ENCODE measurements at places on chromosomes 2 and 18. TPM values are rescaled to one million over a fixed set of nuclear protein-coding genes. Genes with fewer than 3 reads are reported as not detected.

TLX2 gene
- not detected for polyA plus RNA-seq

KRTCAP3 gene
- polyA plus RNA-seq: 0.60 TPM

IL36B gene
- not detected for polyA plus RNA-seq

SERPINB4 gene
- not detected for polyA plus RNA-seq

STAMBP gene
- polyA plus RNA-seq: 48.3 TPM

GAREM2 gene
- polyA plus RNA-seq: 2.8 TPM

COA5 gene
- 27.4 TPM for polyA plus RNA-seq

LRPPRC gene
- 58.1 TPM for polyA plus RNA-seq

FZD7 gene
- polyA plus RNA-seq: 40.6 TPM

FAM237A gene
- not detected for polyA plus RNA-seq

DNA sequence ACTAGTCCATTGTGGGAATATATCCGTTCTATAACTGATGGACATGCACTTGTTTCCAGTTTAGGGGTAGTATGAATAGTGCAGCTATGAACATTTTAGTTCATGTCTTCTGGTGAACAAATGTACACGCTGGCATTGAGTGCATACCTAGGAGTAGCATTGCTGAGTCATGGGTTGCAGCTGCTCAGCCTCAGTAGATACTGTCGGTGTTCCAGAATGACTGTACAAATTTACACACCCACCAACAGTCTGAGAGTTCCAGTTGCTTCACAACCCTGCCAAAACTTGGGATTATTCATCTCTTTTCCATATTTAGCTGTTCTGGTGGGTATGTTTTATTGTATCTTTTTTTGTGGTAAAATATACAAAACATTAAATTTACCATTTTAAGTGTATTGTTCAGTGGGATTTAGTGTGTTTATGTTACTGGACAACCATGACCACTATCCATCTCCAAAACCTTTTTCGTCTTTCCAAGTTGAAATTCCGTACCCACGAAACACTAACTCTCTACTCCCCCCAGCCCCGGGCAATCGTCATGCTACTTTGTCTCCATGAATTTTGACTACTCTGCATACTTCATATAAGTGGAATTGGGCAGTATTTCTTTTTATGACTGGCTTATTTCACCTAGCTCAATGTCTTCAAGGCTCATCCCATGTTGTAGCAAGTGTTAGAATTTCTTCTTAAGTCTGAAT, 281.0 kb downstream of the PRKCE start:
- no peak for DNase-seq

DNA sequence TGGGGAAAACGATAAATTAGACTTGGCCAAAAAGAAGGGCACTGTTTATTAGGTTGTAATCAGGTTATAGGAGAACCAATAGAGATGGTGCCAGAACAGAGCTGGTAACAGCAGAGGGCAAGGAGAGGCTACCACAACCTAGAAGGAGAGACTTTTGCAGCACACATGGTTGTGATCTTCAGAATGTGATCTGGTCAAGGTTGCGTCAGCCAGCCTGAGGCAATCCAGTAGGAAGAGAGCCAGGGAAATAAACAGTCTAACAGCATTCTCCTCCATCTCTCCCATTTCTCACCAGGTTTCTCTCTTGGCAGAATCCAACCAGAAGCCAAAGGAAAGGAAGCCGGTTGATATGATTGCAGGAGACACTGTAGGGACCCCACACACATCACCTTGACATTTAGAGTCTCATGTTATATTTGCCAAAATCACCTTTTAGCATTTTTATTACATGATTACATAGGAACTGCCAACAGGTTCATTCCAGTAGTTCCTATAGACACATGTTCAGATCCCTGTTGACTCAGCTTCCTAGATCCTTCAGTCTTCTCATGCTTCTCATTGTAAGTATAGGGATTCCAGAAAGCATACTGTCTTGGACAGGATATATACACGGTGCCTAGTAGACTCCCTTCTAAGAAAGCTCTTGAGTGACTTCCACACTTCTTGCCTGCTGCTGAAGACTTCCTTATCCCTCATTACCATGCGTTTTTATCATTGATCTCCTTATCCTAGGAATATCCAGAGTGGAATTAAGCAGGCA, 17.6 kb upstream of the SPATS2L start:
- no peak for DNase-seq

GRCh38 chr2:70890469-70891065, 45.1 kb upstream of the ATP6V1B1 start:
- no peak for DNase-seq

- DNase-seq: no peak
Observed at GRCh38 chr2:168916331-168916675, 15.2 kb downstream of the G6PC2 start.

DNA sequence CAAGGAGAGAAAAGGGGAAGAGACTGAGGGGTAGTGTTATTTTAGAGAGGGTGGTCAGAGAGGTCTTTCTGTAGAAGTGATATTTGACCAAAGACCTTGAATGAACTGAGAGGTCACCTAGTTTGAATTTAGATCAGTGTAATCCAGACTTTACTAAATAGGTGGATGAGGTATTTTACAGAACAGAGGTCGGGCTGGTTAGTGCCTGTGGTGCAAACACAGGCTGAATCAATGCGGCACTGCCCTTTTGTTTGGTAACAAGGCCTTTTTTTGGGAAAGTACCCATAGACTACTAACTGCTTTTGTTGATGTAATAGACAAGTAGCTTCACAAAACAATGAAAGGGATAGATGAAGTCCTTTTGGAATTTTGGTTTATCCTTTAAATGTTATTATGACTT, 15.9 kb downstream of the RAPGEF4 start:
- no peak for DNase-seq

GRCh38 chr2:11896386-11896785, 150.0 kb downstream of the LPIN1 start:
- no peak for DNase-seq

GRCh38 chr2:1766851-1767811, 22.8 kb upstream of the PXDN start:
- DNase-seq: no peak

- DNase-seq: no peak
Observed at GRCh38 chr2:105181282-105181681, 60.3 kb upstream of the GPR45 start.

DNA sequence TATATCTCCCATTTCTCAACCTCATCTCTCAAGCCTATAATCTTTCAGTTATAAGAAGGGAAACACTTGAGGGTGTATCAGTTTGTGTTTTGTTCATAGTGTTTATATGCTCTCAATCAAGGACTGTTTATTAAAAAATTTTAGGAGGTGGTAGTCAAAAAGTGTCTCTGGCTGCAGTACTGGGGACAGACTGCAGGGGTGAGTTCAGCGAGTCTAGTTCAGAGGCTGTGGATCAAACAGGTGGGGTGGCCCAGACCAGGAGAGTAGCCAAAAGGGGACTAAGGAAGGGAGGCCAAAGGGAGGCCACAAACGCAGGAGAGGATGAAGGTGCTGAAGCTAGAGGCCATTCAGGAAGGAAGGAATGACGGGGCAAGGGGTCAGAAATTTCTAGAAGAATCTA, 136.3 kb downstream of the MSH2 start:
- DNase-seq: no peak

GRCh38 chr2:133377021-133377481, 191.2 kb downstream of the NCKAP5 start:
- no peak for DNase-seq

DNA sequence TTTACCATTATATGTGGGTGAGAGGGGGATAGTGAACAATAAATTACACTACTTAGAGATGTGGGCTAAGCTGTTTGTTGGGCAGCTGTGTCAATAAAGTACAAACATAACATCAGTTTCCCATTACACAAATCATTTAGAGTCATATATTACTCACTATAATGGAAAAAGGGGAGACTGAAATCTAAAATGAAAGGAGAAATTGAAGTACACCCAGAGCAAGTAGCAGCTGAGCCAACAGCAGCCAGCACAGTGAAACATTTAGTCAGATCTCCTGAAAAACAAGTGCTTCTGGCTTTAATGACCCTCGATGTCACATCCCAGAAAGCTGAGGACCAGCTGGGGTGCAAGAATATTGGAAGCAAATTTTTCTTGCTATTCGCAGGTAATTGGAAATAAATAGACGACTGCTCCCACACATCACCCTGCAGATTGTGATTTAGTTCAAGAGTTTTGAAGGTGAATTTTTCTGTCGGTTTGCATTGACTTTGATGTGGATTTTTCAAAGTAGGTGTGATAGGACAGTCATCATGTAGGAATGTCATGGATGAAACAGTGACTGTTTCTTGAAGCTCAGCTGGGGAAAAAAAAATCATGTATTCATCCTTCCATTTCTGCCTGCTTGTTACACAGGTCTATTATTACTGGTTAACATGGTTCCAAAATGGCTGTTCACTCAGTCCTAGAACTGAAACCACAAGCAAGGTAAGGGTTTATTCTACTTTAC, 1607.3 kb upstream of the CELF4 start:
- DNase-seq: no peak

DNA sequence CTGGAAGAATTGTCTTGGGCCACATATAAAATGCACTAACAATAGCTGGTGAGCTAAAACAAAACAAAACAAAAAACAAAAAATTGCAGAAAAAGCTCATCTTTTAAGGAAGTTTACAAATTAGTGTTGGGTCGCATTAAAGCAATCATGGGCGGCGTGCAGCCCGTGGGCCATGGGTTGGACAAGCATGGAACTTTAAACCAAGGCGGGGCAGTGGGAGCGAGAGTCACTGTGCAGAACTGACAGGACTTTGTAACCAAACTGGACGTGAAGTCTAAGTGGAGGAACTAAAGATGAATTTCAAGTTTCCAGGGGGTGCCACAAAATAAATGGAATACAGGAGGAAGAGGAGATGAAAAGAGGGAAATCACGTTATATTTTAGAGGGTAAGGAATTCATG, 80.7 kb downstream of the PSMG2 start:
- DNase-seq: no peak

- DNase-seq: no peak
Observed at GRCh38 chr2:96506016-96506906, 1.1 kb upstream of the NEURL3 start.

GRCh38 chr2:229178117-229178516, 93.0 kb downstream of the PID1 start:
- DNase-seq: no peak

DNA sequence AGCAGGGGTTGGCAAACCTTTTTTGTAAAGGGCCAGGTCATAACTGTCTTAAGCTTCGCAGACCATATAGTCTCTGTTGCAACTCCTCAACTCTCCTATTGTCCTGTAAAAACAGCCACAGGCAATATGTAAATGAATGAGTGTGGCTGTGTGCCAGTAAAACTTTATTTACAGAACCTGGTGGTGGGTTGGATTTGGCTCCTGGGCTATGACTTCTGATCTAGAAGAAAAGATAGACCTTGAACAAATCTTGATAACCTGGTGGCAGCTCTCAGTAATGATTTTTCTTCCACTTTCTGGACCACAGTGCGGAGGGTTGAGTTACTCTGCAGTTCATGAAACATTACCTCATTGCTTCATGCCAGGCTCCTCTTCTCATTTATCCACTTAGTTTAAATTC, 139.3 kb downstream of the MYCN start:
- no peak for DNase-seq

- DNase-seq: no peak
Observed at GRCh38 chr2:180572346-180572745, 408.1 kb upstream of the UBE2E3 start.

DNA sequence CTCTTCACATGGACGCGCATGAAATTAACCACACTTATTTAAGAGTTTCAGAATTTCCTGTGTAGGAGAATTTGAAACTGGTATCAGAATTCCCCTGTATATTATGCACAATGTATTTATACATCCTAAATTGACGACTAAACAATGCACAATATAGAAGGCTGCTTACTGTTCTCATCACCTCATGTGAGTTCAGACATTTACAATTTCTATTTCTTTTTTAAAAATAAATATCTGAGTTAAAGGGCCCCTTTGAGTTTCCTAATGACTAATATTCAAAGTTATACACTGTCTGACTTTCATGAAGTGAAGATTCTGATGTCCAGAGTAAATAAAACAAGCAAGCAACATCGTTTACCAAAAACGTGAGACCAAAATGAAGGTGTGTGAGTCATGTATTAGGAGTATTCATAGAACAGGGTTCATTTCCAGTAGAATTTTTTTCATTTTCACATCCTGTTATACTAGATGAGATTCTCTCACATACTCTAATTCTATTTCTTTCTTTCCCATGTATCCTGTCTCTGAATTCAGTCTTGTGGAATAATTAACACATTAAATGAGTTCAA, 406.2 kb downstream of the NUP35 start:
- DNase-seq: no peak

DNA sequence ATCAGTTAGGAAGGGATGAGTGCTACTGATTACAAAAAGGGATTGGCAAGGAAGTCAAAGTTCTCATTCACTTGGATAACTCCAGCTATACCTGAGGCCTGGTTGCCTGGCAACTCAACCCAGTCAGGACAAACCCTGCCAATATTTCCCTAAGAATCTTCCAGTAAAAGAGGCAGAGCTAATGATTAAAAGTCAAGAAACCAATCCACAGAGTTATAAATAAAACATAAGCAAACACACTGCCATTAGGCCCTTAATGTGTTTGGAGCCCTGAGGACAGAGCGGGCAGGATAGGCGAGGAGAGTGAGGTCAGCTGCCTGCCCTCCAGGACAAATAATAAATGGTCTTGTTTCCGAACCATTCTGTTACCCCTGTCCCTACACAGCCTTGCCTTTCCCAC, 215.6 kb upstream of the NABP1 start:
- no peak for DNase-seq

DNA sequence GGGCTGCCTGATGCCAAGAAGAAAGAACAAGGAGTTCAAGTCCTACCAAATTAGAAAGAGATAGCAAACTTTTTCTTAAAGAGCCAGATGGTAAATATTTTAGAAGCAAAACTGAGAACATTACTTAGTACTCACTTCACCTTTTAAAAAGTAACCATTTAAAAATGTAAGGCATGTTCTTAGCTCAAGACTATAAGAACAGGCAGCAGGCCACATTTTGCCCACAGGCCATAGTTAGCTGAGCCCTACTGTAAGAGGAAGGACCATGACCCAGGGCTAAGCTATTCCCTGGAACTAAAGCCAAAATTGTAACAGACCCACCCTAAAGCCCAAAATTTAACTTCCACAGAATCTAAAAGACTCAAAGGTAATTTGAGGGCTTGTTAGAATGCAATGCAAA, 31.3 kb downstream of the USP40 start:
- no peak for DNase-seq

GRCh38 chr18:51290860-51291259, 93.4 kb upstream of the MEX3C start:
- DNase-seq: no peak

DNA sequence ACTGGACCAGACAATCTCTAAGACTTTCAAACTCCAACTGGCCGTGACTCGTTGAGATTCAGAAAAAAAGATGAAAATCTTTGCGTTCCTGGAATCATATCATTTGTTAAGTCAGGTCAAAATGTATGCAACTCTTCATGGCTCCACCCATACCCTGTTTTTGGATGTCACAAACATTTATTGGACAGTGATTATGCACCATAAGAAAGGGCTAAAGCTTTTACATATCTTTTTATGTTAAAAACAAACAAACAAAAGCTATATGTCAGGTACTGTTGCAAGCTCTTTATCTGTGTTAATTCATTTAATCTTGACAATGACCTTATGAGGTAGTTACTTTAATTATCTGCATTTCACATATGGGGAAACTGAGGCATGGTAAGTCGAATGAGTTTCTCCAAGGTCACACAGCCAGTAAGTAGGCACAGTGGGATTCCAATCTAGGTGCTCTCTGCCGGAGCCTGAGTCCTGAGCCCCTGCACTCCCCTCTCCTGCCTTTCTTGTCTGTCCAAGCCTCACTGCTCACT, 145.7 kb upstream of the MYCN start:
- DNase-seq: no peak

All from AG04450 (cell line).